NCI-H2081 treated with DMSO at 0.1 percent for 48 hours (cell line): ENCODE measurements at places on chromosomes 5 and 9.

DNA sequence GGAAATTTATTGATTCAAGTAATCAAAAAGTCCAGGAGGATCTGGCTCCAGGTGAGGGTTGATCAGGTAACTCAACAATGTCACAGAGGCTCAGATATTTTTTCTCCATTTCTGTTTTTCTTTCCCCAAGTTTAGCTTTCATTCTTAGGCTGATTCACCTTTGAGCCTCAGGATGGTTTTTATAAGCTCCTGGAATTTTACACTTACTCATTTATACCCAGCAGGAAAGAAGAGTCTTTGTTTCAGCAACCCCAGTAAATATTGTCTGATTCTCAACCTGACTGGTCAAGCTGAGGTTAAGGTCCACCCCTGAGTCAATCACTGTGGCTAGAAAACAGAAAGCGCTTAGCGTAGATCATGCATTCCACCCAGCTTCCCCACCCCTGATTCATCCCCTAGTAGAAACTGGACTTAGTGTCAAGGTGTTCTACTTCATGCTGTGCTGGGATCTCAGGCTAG lies 500.6 kb downstream of the KIF4B start:
- no peak for DNase-seq

GRCh38 chr9:83424831-83425230 lies 113.4 kb downstream of the FRMD3 start:
- no peak for DNase-seq

DNA sequence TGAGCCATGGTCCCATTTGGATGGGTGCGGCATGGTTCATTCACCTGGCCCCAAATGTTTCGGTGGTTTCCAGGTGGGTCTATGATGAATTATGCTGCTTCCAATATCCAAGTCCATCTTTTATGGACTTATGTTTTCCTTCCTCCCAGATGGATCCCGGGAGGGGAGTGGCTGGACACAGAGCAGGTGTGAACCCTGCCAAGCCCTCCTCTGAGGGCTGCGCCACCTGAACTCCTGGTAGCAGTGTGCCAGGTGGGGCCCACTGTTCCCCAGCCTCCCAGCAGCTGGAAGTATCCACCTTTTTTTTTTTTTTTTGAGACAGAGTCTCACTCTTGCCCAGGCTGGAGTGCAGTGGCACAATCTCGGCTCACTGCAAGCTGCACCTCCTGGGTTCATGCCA lies 42.9 kb downstream of the WNK2 start:
- no peak for DNase-seq

DNA sequence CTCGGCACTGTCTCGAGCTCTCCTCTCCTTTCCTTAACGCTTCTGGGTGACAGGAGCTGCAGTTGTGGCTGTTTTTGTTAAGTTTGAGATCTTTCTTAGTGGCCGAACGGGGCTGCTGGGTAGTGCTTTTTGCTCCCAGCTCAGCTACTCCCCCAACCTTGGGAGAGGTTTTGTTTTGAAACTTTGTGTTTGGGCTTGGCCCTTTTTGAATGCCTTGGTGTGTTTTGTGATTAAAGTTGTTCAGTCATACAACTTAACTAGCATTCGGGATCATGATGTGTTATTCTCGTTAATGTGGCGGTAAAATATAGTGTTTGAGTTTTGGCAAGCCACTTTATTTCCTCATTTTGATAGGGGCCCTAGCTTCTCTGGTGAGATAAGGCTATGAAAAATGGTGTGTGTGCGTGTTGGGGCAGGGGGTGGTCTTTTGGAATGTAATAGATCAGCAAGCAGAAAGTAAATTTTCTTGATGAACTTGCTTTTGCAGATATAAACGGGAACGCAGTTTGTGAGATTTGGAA lies 1.1 kb downstream of the KDM3B start:
- DNase-seq = no peak

GRCh38 chr5:135487037-135487395 lies 34.9 kb upstream of the TIFAB start:
- no peak for DNase-seq

DNA sequence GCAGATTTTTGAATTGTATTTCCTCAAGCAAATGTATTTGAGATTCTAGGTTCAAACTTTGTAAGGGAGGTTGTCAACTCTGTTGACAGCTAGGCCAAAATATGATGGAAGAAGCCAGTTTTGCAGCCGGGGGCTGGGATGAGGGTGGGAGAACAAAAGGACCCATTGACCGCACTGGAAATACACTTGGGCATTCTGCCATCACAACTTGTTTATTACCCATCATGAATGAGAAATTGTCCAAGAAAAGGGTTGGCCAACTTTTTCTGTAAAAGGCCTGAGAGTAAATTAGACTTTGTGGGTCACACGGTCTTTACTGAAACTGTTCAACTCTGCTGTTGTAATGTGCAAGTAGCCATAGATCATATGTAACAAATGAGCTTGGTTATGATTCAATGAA lies 221.3 kb upstream of the KLF9 start:
- DNase-seq = no peak

GRCh38 chr9:137189297-137190295 lies 1.1 kb downstream of the SSNA1 start:
- no peak for DNase-seq

DNA sequence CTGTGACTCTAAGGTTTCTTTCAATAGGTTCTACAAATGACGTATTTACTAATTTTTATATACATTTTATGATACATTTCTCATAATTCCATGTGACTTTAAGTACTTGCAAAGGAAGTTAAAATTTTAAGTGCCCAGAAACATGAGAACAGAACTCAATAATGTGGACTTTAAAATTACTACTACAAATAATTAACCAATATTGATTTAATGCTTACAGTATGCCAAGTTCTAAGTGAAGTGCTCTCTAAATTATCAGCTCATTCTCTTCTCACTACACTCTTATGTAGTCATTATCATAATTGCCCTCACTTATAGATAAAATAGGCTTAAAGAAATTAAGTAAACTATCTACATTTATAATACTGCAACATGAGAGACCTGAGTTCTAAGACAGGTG lies 1690.7 kb upstream of the CDH9 start:
- peak; percentile 22 for DNase-seq

GRCh38 chr5:125274211-125274610 lies 527.8 kb upstream of the ZNF608 start:
- no peak for DNase-seq

DNA sequence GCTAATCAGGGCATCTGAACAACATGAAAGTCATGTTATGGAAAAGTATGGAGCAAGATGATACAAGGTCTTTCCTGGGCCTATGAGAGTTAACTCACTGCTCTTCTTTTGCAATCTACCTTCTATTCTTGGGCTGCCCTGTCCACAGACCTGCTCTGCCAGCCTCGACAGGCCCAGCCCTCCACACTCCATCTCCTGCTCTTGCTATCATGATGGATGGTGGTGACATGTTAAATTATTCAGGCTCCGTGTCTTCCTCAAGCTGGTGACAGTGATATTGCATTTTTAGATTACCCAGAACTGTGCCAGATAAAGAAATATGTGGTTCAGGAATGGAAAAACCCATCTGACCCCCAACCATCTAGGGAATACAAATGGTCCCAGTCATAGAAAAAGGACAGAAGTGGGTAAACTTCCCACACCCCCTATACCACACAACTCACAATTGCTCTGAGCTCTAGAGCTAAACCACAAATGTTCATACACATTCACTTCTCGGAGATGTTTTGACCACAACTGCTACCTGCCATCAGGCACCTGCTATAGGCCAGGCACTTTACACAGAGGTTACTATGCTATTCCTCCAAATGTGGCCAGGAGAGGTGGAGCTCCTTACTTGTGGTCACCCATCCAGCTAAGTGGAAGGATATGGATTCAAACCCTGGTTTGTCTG lies 311.3 kb downstream of the ASTN2 start:
- DNase-seq = no peak

GRCh38 chr5:7871653-7872052 lies 2.7 kb downstream of the MTRR start:
- no peak for DNase-seq

- DNase-seq = no peak
These were observed 221.0 kb downstream of the DCP2 start for GRCh38 chr5:113197456-113198200.

DNA sequence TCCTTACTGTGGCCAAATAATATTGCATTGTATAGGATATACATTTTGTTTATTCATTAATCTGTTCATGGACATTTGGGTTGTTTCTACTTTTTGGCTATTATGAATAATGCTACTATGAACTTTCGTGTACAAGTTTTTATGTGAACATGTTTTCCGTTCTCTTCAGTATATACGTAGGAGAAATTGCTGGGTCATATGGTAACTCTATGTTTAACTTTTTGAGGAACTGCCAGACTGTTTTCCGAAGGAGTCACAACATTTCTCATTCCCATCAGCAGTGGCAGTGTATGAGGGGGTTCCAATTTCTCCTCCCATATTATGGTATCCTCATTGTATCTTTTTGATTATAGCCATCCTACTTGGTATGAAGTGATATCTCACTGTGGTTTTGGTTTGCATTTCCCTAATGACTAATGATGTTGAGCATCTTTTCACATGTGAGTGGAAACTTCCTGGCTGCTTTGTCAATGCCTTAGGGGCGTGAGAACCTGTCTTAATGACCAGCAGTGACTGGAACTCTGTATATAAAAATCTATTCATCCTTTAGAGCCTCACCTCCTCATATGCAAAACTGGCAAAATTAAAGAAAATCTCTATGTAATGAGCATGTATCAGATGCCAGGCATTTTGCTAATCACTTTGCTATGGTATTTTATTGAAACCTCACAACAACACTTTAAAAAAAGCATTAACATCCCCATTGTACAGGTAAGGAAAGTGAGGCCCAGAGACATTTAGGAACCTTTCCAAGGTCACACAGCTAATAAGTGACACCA lies 47.8 kb upstream of the TGFBR1 start:
- no peak for DNase-seq

GRCh38 chr5:153767221-153768188 lies 271.2 kb downstream of the FAM114A2 start:
- no peak for DNase-seq

- no peak for DNase-seq
These were observed 753 bp downstream of the ARHGAP26 start for GRCh38 chr5:142770650-142771609.

DNA sequence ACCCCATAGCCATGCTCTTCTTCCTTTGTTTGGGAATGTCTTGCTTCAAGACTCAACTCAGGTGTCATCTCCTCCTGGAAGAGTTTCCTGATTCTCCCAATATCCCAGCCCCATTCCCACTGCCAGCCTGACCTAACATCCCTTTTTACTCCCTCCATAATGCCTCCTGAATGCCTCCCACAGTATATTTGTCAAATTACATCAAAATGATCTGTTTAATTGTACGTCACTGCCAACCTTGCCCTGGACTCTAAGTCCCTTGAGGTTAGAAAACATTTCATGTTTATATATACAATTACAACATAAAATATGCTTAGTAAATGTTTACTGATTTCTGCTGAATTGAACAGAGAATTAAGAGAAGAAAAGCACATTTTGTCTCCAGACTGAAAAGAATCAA lies 301.6 kb upstream of the PDE4D start:
- no peak for DNase-seq

DNA sequence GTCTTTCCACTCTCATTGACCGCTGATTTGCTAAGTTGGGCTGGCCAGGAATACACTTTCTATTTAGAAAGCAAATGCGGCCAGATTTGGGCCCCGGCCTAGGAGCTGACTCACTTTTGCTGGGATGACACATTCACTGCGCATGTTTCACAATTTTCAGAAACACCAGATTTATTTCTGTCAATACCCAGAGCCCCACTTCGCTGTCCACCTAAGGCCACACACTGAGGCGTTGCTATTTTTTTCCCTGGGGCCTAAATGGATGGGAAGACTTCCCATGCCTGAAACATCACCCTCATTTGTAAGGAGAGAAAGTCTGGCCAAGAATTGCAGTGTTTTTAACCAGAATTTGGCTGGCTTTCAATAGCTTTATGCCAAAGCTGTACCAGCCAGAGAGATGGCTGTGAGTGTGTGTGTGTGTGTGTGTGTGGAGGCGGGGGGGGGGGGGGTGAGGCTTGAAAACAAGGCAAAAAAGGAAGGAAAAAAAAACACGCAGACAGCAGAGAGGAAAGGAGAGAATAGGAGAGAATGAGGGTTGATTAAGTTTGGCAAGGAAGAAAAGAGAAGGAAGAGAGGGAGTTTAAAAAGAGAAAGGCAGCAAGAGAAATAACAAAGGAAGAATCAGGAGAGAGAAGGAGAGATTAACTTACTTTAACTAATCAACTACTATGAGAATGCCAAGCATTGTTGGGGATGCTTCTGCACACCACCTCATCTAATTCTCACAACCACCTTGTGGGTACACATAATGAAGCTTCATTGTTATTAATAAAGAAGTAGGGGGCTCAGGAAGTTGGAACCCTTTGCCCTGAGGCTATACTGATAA lies 261.4 kb upstream of the KLF4 start:
- DNase-seq = no peak

GRCh38 chr9:136867480-136867879 lies 1.4 kb upstream of the EDF1 start:
- no peak for DNase-seq

DNA sequence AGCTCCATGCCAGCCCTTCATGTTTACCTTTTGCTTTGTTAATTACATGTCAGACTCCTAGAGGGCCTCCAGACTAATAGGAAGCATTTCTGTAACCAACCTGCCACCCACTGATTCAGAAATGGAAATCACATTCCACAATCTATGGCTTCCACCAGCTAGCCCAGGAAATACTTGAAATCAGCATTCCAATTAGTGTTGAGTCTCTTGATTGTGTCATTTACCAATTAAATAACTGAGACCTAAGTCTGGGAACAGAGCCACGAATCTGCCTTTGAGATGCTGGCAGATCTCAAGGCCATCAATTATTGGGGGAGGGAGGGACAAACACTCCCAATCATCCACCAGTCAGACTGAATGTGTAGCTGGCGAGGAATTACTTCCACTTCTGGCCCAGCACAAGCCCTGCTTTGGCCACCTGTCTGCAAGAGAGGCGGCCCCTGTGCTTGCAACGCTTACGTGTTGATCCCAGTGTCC lies 27.4 kb upstream of the SAP30L start:
- peak; percentile 22 for DNase-seq

DNA sequence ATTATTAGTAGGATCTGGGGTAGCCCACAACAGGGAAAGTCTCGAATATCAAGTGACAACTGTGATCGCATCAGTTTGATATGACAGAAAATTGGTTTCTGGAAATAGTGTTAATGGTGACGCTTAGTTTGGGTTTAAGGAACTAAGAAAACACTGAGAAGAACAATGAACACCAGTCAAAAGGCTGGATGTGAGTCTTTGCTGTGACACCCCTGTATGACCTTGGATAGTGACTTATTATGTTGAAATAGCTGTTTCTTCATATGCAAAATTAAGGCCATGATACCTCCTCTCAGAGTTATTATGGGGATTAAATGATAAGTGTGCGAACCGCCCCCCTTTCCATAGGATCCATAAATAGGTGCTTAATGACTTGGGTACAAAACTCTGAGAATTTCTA lies 926 bp downstream of the DNAJC25 start:
- no peak for DNase-seq
